ENCODE measurements at places on chromosomes 5 and 9.
A peak's percentile ranks its signal among the peaks of the same experiment; 100 is the strongest.

GRCh38 chr5:159705948-159706347, 210.3 kb upstream of the ADRA1B start:
- DNase-seq: no peak

DNA sequence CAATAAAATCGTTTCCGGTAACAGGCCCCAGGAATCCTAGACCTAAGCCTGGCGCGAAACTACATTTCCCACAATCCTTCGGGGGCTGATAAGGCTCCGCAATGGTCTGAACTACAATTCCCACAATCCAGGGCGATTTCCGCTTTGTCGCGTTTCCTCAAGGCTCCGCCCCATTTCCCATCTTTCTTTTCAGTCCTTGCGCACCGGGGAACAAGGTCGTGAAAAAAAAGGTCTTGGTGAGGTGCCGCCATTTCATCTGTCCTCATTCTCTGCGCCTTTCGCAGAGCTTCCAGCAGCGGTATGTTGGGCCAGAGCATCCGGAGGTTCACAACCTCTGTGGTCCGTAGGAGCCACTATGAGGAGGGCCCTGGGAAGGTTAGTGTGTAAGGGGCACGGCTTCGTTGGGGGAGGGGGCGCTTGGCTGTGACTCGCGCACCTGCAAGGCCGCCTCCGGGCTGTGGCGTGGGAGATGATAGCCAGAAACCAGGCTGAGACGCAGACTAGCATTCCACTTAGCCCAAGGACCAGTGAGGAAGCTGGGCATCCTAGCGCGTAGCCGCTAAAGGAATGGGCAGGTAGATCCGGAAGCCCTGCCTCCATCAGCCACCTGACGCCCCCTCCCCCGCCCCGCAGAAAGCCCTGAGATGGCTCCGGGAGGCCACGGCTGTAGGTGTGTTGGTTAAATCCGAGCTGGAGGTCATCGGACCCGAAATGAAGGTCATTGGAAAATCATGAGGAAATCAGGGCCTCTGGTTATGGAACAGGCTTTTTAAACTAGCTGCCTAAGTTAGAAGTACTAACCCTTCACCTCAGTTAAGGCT, at the start of gene COX7C:
Gene COX7C, plus strand, starts transcription at position 186 of the 821 bp plus-strand sequence. Its CDS starts 115 bp downstream, at position 301.
- DNase-seq: peak; percentile 89

- DNase-seq: peak; percentile 32
These were observed at the start of gene PHF24 for GRCh38 chr9:34957492-34958410. Gene PHF24, plus strand, starts transcription at chr9:34958285. Its CDS starts 13,014 bp downstream, at chr9:34971299.

GRCh38 chr9:92804727-92805126, 40.1 kb upstream of the BICD2 start:
- DNase-seq: no peak

- no peak for DNase-seq
These were observed 316.0 kb upstream of the TLE4 start for GRCh38 chr9:79255651-79256260.

DNA sequence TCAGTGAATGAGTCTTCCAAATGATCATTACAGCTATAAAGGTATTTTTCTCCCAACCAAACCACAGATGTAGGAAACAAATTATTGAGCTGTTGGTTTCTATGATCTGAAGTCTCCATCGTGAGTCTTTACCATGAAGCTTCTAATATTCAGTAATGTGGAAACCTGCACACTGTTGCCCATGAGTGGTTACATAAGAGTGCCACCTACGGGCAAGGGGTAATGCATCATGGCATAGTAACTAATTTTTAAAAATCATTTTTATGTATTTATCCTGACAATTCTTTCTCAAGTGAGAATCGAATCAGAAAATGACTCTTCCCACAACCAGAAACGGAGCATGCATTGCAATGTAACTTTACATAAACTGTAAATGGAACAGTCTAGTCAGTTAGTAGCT, 282.5 kb upstream of the SMARCA2 start:
- no peak for DNase-seq

- no peak for DNase-seq
These were observed 742.9 kb downstream of the TLR4 start for GRCh38 chr9:118446943-118447639.

DNA sequence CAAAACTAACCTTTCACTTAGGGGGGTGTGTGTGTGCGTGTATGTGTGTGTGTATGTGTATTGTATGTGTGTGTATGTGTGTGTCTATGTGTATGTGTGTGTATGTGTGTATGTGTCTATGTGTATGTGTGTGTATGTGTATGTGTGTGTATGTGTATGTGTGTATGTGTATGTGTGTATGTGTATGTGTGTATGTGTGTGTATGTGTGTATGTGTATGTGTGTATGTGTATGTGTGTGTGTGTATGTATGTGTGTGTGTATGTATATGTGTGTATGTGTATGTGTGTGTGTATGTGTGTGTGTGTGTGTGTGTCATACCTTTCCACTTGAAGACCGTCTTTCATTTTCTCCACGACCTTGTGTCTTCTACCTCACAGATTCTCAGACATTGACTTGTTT, 20.8 kb upstream of the FLT4 start:
- DNase-seq: no peak

GRCh38 chr5:171599411-171599810, 180.0 kb downstream of the FGF18 start:
- no peak for DNase-seq

DNA sequence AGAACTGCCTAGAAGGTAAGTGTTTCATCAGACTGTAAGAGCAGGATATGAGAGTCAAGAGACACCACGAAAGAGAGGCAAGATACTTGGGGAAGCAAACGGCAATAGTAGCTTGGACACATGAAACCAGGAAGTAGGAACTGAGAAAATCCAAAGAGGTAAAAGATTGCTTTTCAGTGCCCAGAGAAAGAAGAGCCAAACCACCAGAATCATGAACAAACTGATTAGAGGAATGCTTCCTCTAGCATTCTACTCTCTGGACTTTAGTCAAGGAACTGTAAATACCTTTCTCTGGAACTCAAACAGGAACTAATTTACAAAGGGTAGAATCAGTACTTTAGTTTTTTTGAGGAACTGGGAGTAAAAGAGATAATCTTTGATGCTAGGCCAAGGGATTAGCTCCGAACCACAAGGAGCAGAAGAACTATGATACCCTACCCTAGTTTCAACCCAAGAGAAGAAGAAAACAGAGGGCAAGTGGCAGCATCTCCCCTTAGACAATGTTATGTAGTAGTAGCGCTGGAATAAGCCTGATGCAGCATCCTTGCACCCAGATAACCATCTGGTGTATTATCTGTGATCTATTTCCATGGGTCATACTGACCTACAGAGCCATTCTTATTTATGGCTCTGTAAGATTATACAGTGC, 41.3 kb downstream of the EFCAB9 start:
- DNase-seq: no peak

DNA sequence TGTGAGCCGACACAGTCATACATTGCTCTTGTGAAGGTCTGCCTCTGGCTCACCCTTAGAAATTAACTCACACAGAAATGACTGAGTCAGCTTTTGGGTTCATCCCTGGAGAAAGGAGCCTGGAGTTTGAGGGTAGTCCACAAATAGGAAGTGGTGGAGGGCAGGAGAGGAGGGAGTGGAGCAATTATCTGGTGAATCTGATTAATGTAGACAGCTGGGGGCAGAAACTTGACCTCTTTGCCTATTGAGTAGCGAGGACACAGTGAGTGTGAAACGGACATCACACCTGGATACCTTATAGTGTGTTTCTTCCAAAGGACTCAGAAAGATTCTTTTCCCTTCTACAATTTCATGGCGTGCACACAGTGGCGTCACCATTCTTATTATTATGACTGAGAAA, 48.5 kb upstream of the MSX2 start:
- DNase-seq: no peak

- DNase-seq: no peak
These were observed 6.0 kb downstream of the NR3C1 start for GRCh38 chr5:143397302-143398052.

GRCh38 chr5:113057557-113057984, 81.0 kb downstream of the DCP2 start:
- no peak for DNase-seq

GRCh38 chr9:70947086-70947485, 174.3 kb downstream of the TRPM3 start:
- DNase-seq: no peak

- no peak for DNase-seq
These were observed 281.5 kb downstream of the YTHDC2 start for GRCh38 chr5:113794981-113795380.

DNA sequence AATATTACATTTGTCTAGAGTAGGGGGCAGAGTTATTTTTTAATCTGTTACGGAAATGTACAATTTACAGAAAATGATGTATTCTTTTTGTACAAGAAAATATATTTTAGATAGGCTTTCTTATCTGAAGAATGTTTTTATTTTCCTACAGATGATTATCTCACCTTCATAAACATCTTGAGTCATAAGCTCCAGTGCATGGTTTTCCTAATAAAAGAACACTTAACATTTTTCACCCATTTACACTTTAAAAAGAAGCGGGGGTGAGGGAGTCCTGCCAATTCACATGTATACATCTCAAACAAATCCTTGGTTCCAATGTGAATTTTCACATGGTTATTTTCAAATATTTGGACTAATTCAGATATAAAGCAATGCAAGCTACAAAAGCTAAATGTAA, 85.0 kb downstream of the MLLT3 start:
- no peak for DNase-seq

DNA sequence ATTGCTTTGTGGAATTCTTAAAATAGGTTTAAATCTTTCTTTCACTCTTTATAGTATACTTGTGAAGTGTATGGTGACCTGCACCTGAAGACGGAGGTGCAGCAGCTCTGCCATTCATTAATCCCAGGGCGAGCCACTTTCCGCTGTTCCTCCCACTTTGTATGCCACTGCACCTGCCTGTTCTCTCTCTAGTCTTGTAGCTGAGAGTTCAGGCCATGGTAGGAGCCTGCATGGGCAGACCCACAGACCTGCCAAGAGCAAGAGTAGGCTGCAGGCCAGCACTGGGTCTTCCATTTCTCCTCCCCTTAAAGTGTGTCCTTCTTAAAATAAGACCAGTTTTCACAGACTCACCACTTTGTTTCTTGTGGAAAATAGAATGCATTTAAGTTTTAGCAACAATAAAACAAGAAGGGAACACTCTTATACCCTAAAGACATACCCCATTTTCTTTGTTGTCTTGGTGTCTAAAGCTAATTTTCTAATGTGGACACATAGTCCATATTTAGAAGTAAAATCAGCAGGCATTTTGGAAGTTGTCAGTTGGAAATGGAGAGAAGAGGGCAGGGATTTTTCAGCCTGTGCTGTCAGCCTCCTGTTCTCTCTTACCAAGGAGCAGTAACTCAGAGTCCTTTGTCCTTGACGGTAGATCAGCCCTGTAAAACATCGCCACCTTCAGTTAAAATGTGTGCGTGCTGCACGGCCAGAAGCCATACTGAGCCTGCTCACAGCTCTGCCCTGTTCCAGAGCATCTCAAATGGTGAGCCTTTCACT, 103.2 kb downstream of the SNCAIP start:
- no peak for DNase-seq

All from stimulated activated CD8-positive, alpha-beta memory T cell treated with anti-CD3 and anti-CD28 coated beads, Interleukin-15, amount 100 ng/mL, for 4 hours (primary cell).